SK-N-SH (cell line): ENCODE measurements at places on chromosomes 11 and 22. TPM values are rescaled to one million over a fixed set of nuclear protein-coding genes. Genes with fewer than 3 reads are reported as not detected.

GRCh38 chr11:62153087-62153395 lies 29.2 kb downstream of the INCENP start:
- no peaks in the 10 kb centered on the region for H3K4me1 ChIP-seq
- no peaks in the 10 kb centered on the region for H3K27me3 ChIP-seq

DNA sequence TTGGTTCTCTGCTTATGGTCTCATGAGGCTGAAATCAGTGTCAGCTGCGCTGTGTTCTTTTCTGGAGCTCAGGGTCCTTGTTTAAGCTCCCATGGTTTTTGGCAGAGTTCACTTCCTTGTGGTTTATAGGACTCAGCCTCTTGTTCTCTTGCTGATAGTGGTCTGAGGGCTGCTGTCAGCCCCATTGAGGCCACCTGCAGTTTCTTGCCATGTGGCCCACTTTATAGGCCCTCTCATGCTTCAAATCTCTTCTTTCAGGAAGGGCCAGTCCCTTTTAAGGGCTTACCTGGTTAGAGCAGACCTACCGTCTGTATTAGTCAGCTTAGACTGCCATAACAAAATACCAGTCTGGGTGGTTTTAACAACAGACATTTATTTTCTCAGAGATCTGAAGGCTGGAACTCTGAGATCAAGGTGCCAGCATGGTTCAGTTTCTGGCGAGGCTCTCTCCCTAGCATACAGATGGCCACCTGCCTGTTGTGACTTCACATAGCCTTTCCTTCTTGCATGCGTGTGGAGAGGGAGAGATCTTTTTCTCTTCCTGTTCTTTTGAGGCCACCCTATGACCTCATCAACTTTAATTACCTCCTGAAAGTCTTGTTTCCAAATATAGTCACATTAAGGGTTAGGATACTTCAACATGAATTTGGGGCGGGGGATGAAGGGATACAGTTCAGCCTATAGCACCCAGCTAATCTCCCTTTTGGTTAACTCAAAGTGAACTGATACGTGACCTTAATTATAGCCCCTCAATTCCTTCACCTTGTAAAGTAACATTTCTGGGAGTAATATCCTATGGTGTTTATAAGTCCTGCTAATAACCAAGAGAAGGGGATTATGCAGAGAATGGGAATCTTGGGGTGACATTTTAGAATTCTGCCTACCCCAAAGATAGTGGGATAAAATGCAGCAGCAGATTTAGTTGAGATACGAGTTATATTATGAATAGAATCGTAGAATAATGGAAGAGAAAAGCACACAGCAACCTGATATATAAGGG lies 131.8 kb downstream of the UVRAG start:
- peaks cover 20% of the 10 kb centered on the region for H3K4me1 ChIP-seq
- H3K27ac ChIP-seq: no peak overlapping the region
- H3K4me3 ChIP-seq: no peak overlapping the region
- no peaks in the 10 kb centered on the region for H3K27me3 ChIP-seq
- no peaks in the 10 kb centered on the region for H3K36me3 ChIP-seq

- H3K27ac ChIP-seq: no peak overlapping the region
- peaks cover 41% of the 10 kb centered on the region; the same call in 1 of the 2 replicates for H3K4me1 ChIP-seq
- no peaks in the 10 kb centered on the region for H3K27me3 ChIP-seq
- no peak overlapping the region for H3K4me3 ChIP-seq
- no peaks in the 10 kb centered on the region for H3K36me3 ChIP-seq
Measured at GRCh38 chr22:17968126-17968525, 56.2 kb downstream of the MICAL3 start.

- H3K4me1 ChIP-seq: no peaks in the 10 kb centered on the region; the same call in 1 of the 2 replicates
- no peak for DNase-seq
- H3K27me3 ChIP-seq: no peaks in the 10 kb centered on the region
- H3K4me3 ChIP-seq: no peak overlapping the region
- H3K36me3 ChIP-seq: no peaks in the 10 kb centered on the region
Measured at GRCh38 chr11:124533626-124534025, 9.8 kb downstream of the OR8B12 start.

DNA sequence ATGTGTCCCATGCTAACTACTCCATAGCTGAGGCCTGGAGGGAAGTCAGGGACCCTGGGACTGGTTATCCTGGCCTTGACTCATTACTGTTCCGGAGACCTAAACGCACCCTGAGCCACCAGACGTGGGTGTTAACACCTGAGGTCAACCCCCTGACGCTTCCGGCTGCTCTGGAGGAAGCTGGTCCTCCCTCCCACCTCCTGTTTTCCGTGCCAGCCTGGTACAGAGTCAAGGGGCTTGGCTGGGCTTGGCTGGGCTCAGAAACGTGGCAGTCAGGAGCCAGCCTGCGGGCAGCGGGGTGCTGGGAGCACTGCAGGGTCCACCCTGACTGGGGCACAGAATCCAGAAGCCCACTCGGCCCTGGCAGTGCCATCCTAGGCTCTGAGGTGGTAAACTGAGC lies 2.6 kb downstream of the TMPRSS4 start:
- H3K4me3 ChIP-seq: no peak overlapping the region
- H3K27me3 ChIP-seq: peaks cover 19% of the 10 kb centered on the region; the same call in 1 of the 2 replicates
- no peaks in the 10 kb centered on the region for H3K36me3 ChIP-seq
- H3K27ac ChIP-seq: no peak overlapping the region
- H3K4me1 ChIP-seq: no peaks in the 10 kb centered on the region

- H3K27ac ChIP-seq: peak overlapping the region; percentile 3; the same call in 1 of the 2 replicates
- no peaks in the 10 kb centered on the region for H3K27me3 ChIP-seq
- no peak overlapping the region for H3K4me3 ChIP-seq
- peaks cover 5% of the 10 kb centered on the region; the same call in 1 of the 2 replicates for H3K4me1 ChIP-seq
- no peak for DNase-seq
- H3K36me3 ChIP-seq: no peaks in the 10 kb centered on the region
Measured at GRCh38 chr22:21824445-21824912, 43.0 kb downstream of the MAPK1 start.

- H3K27ac ChIP-seq: no peak overlapping the region
- H3K4me1 ChIP-seq: peaks cover 14% of the 10 kb centered on the region; the same call in 1 of the 2 replicates
- no peaks in the 10 kb centered on the region for H3K27me3 ChIP-seq
- no peak for DNase-seq
- H3K4me3 ChIP-seq: no peak overlapping the region
Measured at GRCh38 chr11:77090373-77091111, 12.1 kb upstream of the OMP start.

TEX54 gene
- not detected in 2 replicates for polyA plus RNA-seq

FOLR2 gene
- not detected in 2 replicates for polyA plus RNA-seq

CALCA gene
- polyA plus RNA-seq: not detected in 2 replicates

APOC3 gene
- not detected in 2 replicates for polyA plus RNA-seq
